Right kidney (tissue), 9 donors: ENCODE measurements at places on chromosomes 1 and 21.

GRCh38 chr1:35178874-35179380 lies 14.0 kb downstream of the SFPQ start:
- DNase-seq = no peak

DNA sequence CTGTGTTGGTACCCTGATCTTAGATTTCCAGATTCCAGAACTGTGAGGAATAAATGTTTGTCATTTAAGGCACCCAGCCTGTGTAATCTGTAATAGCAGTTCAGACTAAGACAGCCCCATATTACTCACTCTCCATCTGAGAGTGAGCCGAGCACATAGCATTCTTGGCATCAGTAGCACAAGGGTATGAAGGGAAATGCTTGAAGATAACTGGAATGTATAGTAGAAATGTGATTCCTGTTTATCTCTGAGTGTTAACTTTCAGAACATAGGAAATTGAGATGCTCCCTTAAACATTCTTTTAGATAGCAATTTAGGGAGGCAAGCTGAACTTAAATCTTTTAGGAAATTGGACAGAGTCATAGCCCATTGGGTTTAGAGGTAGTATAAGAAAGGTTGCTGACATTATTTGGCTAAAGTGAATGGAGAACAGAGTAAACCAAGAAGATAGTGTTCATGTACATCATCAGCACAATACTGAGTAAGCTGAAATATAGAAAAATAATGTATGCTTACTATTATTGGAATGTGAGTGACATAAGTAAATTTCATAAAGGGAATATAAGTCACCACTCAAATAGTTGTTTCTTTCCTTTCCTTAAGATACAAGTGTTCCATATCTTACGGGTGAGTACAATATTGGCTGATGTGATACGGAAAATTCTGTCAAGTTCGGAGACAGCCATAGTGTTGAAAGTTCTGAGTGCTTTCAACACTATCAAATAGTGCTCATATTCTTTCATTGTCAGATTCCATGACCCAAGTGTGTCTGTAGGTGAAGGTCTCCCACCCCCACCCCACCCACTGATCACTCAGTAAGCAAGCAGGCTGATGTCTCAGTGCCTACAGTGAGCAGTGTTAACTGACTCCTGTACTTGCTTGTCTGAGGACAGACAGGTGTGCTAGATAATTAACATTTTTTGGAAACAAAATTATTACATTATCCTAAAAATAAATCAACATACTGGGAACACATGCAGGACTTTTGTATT lies 73.7 kb downstream of the LRRC8D start:
- no peak for DNase-seq

DNA sequence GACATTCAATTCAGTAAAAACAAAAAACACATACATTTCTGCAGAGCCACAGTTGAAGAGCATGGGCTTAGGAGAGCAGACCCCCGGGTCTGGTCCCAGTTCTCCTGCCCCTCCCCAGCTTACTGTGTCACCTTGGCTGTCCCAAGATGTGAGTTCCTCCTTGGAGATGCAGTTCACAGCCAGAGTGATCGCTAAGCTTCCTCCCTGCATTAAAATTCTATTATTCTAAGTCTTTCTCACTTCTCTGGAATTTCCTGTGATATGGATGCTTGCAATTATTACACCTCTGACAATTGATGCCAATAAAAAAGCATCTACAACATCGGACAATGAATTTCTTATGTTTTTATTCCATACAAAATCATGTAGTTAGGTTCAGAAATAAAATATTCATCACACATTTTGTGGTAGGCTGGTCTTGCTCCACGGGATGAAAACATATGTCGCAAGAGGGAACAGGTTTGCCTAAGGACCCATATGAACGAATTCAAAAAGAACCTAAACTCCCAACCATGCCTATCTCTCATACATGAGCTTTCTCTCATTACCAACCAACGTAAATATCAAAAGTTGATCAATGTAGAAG lies 328.5 kb upstream of the RUNX1 start:
- no peak for DNase-seq

- DNase-seq = no peak
These were observed 367.2 kb upstream of the ST6GALNAC5 start for GRCh38 chr1:76500116-76500515.

DNA sequence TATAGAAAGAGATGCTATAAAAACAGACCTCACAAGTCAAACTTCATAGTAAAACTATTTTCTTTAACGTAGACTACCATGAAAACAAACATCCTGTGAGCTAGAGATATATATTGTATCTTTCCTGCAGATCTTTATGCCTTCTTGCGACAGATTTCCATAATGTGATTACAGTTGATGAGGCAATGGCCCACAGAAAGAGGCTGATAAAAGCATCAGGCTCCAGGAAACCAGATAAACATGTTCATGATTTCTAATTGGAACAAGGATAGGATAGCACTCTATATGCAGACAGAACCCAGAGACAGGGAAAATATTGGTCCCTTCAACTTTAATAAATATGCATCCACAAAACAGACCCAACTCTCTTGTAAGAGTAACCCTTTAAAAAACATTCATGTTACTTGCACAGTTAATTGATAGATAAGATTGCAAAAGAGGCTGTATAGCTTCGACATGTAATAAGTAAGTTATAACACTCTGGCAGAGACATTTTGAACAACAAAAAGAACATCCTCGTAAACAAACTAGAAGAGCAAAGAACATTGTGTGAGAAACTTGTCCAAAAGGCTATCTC lies 329.4 kb downstream of the AGBL4 start:
- no peak for DNase-seq

DNA sequence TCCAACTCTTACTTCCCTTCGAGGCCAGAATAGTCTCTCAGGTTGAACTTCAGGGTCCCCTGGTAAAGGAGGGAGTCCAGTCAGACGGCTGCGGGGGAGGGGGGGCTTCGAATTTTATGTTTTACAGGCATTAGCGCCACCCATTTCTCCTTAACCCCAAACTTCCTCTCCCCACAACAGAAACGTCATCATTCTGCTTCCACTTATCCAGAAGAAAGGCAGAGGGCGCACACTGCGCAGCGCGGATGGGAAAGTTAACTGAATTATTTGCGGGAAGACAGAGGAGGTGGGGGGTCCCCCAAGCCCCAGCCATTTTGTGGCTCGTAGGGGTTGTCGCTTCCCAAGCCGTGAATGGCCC lies 529 bp upstream of the PRMT2 start:
- peak; percentile 74 for DNase-seq

GRCh38 chr21:29034678-29035077 lies 10.2 kb downstream of the USP16 start:
- no peak for DNase-seq

GRCh38 chr1:26785611-26786436 lies 1.9 kb upstream of the PIGV start:
- peak; percentile 31 for DNase-seq

DNA sequence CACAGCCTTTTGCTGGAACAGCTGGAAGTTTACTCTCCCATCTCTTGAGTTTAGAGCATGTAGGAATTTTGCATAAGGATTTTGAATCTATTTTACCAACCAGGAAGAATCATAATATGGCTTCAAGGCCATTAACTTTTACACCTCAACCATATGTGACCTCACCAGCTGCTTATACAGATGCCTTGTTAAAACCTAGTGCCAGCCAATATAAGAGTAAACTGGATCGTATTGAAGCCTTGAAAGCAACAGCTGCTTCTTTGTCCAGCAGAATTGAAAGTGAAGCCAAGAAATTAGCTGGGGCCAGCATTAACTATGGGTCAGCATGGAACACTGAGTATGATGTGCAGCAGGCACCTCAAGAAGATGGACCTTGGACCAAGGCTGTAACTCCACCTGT lies 65.4 kb downstream of the CEP350 start:
- DNase-seq = no peak

- no peak for DNase-seq
These were observed 14.3 kb upstream of the C1orf174 start for GRCh38 chr1:3914331-3914851.

- DNase-seq = peak; percentile 43
These were observed 85.7 kb downstream of the BRINP2 start for GRCh38 chr1:177256153-177257075.

DNA sequence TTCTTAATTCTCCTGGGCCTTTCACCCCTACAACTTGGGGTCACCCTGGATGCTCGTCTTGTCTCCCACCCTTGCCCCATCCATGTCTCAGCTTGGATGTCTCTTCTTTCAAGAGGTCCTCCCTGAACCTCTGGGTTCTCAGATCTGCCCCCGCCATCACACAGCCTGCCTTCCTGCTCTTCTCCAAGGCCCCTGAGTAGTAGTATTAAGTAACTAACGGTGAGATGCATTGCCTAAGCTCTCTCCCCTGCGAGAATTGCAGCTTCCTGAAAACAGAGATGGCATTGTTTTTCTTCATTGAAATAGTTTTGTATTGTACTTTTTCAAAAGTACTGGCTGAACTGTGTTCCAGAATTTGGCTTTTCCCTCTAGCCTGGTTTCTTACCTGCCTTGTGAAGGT lies 16.0 kb downstream of the MIIP start:
- DNase-seq = no peak

DNA sequence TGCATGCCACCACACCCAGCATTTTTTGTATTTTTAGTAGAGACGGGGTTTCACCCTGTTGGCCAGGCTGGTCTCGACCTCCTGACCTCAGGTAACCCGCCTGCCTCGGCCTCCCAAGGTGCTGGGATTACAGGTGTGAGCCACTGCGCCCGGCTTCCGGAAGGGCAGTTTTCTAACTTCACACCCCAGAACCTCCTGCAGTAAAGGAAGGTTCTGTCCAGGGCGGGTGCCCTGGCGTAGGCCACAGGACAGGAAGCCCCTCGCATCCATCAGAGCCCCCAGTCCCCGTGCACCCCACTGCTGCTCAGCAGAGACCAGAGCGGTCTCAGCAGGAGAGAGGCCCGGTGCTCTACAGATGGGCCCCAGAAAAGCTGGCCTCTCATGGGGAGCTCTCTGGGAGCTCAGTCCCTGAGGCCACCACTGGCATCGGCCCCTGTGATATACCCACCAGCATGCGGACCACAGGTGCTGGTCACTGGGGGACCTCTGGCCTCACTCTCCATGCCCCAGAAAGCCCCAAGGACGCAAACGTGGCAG lies 4.1 kb upstream of the DNMT3L start:
- DNase-seq = no peak

GRCh38 chr1:56507925-56508522 lies 71.3 kb downstream of the PLPP3 start:
- no peak for DNase-seq

- DNase-seq = no peak
These were observed at the start of gene BSND for GRCh38 chr1:54998677-54999076. BSND (plus strand) TSS chr1:54998933; CDS start chr1:54999187, 254 bp downstream.
